ENCODE measurements at places on chromosomes 11 and 22.
A peak's percentile ranks its signal among the peaks of the same experiment; 100 is the strongest.

- DNase-seq, result no peak
These were observed 540 bp downstream of the PPARA start for GRCh38 chr22:46150655-46151477.

DNA sequence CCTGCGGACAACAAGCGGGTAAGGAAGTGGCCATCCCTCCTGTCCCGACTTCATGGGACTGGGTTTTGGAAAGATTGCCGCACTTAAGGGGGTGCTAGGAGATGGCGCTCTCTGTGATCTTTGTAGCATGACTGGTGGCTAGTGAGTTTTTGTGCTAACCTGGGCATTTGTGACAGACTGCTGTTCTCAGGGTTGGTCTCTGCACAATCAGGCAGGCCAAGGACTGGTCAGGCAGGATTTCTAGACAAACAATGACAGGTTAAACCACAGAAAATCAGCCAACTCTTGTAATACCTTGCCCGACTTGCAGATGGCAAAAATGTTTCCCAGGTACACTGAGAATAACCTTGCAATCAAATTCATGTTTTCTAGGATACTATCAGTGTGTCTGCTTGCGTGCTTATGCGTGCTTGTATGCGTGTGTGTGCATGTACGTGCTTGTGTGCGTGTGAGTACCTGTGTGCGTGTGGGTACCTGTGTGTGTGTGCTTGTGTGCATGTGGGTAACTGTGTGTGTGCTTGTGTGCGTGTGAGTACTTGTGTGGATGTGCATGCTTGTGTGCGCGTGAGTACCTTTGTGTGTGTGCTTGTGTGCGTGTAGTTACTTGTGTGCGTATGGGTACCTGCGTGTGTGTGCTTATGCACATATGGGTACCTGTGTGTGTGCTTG lies 25.6 kb upstream of the SORL1-AS1 start:
- DNase-seq, result no peak

DNA sequence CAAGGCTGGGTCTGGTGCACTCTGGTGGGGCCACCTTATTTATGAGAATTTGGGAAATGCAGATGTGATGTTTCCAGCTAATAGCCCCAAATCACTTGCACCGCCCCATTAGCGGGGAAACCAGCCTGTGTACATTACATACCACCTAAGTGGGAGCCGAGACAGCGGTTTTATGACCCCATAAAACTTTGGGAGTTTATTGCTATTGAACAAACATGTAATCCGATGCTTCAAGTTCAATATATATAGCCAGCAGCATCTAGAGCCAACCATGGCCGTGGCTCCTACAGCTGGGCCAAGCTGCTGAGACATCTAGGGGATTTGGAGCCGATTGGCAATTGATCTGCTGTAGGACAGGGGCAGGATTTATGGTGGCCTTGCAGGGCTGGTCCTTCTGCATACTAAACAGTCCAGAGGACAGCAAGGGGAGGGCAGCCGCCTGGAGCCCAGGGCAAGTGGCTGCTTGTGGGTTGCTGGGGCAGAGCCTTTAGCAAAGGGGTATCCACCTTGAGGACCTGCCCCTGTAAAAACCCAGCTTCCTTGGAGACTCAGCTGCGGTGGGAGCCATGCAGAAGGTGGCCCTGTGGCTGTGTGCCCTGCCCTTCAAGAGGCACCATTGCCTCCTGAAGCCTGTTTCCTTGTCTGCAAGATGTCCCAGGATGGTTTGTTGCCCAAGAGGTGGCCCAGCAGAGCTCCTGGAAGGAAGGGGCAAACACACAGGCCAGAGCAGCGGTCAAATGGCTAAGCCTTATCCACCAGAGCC lies 47.9 kb upstream of the CCDC188 start:
- no peak for DNase-seq

GRCh38 chr11:65477149-65477965 lies 21.5 kb upstream of the MALAT1 start:
- DNase-seq, result peak; percentile 96

DNA sequence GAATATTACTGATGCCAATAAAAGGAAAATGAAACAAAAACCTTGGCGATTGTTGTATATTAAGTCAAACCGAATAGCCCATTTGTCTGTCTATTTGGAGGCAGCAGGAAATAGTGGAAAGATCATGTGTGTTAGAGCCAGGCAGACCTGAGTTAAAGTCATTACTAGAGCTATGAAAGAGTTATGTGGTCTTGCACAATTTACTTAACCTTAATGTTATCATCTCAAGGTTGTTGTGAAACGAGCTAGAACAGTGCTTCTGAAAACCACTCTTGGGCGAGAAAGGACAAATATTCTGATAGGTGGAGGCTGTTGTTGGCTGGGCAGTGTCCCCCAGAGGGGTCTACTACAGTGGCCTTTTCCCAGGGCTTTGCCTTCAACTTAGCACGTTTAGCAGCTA lies 60.0 kb upstream of the NUP160 start:
- no peak for DNase-seq

DNA sequence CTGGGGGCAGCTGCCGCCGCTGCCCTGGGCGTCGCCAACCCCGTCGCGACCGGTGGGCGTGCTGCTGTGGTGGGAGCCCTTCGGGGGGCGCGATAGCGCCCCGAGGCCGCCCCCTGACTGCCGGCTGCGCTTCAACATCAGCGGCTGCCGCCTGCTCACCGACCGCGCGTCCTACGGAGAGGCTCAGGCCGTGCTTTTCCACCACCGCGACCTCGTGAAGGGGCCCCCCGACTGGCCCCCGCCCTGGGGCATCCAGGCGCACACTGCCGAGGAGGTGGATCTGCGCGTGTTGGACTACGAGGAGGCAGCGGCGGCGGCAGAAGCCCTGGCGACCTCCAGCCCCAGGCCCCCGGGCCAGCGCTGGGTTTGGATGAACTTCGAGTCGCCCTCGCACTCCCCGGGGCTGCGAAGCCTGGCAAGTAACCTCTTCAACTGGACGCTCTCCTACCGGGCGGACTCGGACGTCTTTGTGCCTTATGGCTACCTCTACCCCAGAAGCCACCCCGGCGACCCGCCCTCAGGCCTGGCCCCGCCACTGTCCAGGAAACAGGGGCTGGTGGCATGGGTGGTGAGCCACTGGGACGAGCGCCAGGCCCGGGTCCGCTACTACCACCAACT lies 1.0 kb downstream of the FUT4 start:
- no peak for DNase-seq

GRCh38 chr11:113531575-113532451 lies 56.6 kb upstream of the DRD2 start:
- DNase-seq, result no peak

DNA sequence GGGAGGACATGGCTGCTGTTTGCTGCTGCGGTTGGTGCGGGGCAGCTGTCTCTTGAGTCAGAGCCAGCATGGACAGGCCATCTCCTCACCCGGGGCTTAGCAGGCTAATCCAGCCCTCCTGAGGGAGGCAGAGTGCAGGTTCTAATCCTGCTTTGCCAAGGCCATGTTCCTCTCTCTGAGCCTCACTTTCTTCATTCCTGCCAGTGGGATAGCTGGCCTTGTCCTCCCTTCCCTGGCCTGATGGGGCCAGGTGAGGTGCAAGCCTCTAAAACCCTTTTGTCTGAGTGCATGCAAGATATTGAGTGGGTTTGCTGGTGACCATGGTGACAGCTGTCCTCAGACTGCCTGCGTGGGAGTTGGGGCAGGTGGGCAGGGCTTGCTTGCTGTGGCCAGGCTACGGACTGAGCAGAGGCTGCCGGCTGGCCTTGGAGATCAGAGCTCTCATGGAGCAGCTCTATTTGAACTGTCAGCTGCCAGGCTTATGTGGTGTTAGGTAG lies 3.6 kb downstream of the USP35 start:
- DNase-seq, result no peak

DNA sequence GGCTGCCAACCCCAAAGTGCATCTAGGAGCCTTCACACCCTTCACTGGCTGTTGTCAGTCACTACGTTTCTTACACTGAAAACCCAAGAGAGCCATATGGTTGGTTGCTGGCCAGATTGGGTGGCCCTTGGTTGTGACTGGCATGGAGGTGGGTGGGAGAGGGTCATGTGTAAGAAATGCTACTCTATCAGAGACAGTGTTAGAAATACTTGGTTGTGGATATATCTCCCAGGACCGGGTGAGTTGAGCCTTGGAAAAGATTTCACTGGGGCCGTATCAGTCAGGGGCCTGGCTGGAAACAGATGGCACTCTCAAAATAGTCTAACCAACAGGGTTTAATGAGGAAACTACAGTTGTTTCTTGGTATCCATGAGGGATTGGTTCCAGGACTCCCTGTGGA lies 15.2 kb downstream of the ENDOD1 start:
- DNase-seq, result no peak

- DNase-seq, result no peak
These were observed 59.1 kb downstream of the PDHX start for GRCh38 chr11:34975482-34975881.

GRCh38 chr11:11793073-11793472 lies 48.7 kb upstream of the USP47 start:
- no peak for DNase-seq

- no peak for DNase-seq
These were observed 20.9 kb upstream of the NXPE4 start for GRCh38 chr11:114616516-114616915.

DNA sequence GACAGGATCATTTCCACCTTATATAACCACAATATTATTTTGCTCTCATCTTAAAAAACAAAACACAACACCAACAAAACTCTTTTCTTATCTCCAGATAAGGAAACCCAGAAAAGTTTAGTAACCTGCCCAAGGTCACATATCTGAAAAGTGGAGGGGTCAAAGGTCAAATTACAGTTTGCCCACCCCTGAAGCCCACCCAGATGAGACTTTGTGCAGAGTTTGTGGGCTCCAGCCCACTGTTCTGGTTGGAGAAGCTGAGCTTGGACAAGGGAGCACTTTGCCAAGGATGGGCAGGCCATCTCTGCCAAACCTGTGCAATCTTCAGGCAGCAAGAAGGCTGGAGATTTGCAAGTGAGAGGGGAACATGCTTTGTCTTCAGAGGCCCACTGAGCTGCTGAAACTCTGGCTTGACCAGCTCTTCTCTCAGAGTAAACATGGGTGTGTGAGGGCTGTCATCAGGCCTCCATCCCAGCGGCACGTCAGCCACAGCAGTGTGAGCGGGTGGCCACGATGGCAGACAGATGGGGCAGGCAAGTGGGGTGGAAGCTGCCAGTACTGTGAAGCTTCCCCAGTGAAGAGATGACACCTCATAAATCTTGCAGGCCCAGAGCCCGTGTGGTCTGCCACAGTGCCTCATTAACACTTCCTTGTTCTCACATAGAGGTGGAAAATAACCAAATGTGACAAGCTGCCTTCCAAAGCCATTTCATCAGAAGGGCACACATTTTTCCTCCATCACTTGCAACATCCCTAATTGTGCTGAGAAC lies 111.8 kb downstream of the CCDC81 start:
- DNase-seq, result no peak

DNA sequence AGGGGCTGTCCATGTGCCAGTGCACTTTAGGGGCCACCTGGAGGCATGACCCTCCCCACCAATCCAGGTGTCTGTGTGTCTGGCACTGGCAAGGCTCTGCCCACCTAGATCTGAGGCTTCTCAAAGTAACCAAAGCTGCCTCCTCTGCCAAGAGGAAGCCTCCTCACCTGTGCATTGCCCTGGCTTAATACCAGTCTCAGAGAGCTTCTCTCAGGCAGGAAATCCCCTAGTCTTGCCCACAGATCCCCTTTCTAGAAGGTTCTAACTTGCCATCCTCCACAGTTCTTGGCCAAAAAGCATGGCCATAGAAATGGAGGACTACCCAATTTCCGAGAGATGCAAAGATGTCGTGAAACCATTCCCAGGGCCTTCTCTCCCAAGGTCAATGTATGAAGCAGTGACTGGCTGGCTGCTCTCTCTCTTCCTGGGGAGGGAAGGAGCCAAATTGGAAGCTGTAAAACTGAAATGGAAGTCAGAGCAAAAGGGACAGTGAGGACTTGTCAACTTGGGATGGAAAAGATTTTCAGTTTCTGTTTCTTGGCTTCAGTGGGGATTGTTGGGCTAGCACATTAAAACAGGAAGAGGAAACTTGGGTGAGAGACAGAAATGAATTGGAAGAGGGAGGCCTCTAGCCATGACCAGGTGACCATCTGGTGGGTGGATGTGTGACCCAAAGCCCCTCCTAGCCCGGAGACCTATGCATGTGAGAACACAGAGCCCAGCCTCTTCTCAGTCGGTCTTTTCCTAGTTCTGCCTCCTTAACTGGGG lies 68.8 kb downstream of the PRDM11 start:
- no peak for DNase-seq

DNA sequence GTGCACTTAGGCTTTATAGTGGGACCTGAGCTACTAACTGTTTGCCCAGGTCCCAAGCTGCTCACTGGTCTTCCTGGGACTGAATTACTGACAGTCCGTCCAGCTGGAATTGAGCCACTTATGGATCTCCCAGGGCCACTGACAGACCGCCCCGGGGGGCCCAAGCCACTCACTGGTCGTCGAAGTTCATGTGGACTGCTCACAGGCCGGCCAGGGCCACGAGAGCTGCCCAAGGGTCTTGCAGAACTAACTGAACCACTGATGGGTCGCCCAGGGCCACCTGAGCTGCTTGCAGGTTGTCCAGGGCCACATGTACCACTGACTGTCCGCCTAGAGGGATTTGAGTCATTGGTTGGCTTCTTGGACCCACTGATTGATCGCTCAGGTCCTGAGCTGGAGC lies 15.1 kb downstream of the MISFA start:
- no peak for DNase-seq

GRCh38 chr22:27930331-27931060 lies 11.4 kb upstream of the PITPNB start:
- no peak for DNase-seq

GRCh38 chr11:120404495-120404894 lies 68.3 kb downstream of the ARHGEF12 start:
- DNase-seq, result no peak

GRCh38 chr11:35111161-35112055 lies 27.6 kb upstream of the CD44 start:
- no peak for DNase-seq

DNA sequence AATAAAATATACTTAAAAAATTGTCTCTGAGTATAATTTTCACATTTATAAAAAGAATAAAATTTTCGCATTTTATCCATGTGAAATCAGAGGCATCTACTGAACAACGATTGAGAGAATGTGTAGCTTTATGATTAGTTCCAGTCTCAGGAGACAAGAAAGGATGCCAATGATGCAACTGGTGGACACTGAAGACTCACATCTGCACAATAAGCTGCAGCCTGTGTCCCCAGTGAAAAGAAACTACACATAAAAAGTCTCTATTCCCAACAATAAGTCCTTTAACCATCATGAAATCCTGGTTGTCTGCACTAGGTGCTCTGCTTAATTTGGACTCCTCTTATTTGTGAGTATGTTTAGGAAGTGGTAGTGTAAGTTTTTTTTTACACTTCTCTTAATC lies 22.0 kb downstream of the OR5AS1 start:
- DNase-seq, result no peak
